Activated naive CD8-positive, alpha-beta T cell treated with anti-CD3 and anti-CD28 coated beads, Interleukin-2, amount 10 ng/mL, durations not matched to agents 7 days and 5 days (primary cell): ENCODE measurements at places on chromosomes 5 and 9. TPM values are rescaled to one million over a fixed set of nuclear protein-coding genes. Genes with fewer than 3 reads are reported as not detected.

Gene NUP155
- 43.4 TPM for total RNA-seq

- H3K4me3 ChIP-seq = no peak overlapping the region
- H3K4me1 ChIP-seq = peaks cover 4% of the 10 kb centered on the region
- H3K27ac ChIP-seq = no peak overlapping the region
- DNase-seq = no peak
- H3K27me3 ChIP-seq = peaks cover 3% of the 10 kb centered on the region
Observed at GRCh38 chr5:32645246-32645645, 59.9 kb downstream of the SUB1 start.

DNA sequence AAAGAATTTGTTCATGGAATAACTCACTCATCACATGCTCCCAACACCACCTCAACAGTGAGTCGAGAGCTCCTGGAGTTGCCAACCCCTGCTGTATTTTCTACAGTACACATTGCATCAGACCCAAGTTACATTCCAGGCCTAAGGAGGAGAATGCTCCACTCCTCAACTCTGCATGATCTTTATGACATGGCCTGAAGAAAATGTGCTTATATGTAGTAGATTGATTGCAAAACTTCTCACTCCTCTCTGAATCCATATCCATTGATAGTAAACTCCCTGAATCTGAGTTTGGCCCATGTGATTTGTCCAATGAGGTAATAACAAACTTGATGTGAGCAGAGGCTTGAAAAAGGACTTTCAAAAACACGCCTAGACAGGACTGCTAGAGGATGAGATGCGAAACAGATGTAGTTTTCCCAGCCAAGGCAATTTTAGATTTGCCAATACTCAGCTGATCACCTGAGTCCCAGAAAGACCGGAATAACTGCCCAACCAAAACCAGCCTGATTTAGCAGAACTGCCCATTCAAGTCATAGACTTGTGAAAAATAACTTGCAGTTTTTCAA is 29.0 kb upstream of the PAPPA start:
- no peaks in the 10 kb centered on the region for H3K36me3 ChIP-seq
- no peak for DNase-seq
- H3K4me1 ChIP-seq = no peaks in the 10 kb centered on the region

DNA sequence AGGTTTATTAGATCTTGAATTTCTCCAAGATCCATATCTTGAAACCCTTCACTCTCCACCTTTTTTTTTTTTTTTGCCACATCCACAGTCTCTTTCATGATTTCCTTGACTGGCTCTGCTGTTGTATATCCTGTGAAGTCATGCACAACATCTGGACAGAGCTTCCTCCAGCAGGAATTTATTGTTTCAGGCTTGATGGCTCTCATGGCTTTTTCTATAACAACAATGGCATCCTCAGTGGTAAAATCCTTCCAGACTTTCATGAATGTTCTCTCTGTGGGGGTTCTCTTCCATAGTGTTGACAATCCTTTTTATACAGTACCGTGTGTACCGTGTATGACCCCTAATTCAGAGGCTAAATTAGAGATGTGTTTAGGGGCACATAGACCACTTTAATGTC is 24.0 kb downstream of the RANBP17 start:
- H3K27ac ChIP-seq = no peak overlapping the region
- no peak overlapping the region for H3K4me3 ChIP-seq
- H3K27me3 ChIP-seq = peaks cover 2% of the 10 kb centered on the region
- DNase-seq = no peak

Gene PAXX
- total RNA-seq = 97.2 TPM

DNA sequence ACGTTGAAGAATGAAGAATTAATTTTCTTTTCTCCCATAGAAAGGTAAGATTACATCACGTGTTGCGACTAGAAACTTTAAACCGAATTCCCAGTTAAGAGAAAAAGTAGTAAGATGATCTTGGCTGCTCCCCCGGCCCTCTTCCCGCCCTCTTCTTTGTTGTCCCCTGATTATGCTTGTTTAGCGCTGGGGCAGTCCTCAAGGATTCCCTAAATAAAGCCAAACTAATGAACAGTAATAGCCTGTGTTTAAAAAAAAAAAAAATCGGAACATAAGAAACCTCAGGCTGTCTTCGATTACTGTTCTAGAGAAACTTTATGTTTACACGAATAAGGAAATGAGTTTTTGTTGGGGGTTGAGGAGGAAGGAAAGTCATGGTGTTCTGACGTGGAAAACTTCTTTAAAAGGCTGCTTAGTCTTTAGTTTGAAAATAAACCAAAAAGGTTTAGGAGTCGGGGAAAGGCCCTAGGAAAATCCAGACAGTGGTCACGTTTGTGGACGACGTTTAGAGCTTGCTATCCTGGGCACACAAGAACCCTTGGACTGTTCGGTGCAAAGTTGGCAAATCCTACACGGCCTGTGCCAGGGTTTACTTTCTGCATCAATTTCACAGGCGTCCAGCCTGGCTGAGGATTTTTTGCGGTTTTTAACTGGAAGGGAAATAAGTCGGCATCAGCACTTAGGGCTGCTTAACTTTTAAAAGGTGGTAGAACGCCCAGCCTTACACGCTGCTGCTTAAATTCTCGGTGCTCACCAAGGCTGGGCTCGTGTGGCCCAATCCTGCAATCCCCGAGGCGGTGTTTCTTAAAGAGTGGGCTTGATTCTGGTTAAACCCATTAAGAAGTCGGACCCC is 1.1 kb upstream of the MAT2B start:
- H3K27me3 ChIP-seq = no peaks in the 10 kb centered on the region
- peaks cover 5% of the 10 kb centered on the region for H3K36me3 ChIP-seq
- DNase-seq = peak; percentile 41

DNA sequence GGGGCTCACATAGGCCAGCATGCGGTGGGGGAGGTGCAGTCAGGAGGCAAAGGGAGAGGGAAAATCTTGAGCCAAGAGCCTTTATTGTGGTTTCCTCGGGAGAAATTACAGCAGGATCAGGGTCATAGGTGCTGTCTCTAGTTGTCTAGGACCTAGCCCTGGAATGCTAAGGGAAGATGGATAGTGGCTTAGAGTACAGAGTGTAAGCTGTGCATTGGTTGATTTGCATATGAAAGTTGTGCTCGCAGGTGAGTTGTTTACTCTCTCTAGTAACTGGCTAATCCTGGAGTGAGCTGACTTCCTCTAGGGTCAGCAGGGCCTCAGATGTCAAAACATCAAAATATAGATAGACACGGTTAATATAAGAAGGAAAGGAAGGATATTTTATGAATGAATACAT is 877.7 kb downstream of the TLE4 start:
- H3K27me3 ChIP-seq = no peaks in the 10 kb centered on the region
- no peaks in the 10 kb centered on the region for H3K36me3 ChIP-seq
- no peak overlapping the region for H3K4me3 ChIP-seq
- DNase-seq = no peak
